ENCODE measurements at places on chromosomes 2 and 18.

GRCh38 chr2:223072826-223073225 lies 20.8 kb downstream of the KCNE4 start:
- no peak for DNase-seq

GRCh38 chr2:28545590-28546200 lies 49.8 kb downstream of the PLB1 start:
- peak; percentile 13 for DNase-seq

- DNase-seq, result no peak
These were observed 15.0 kb downstream of the MGAT4A start for GRCh38 chr2:98715812-98716451.

DNA sequence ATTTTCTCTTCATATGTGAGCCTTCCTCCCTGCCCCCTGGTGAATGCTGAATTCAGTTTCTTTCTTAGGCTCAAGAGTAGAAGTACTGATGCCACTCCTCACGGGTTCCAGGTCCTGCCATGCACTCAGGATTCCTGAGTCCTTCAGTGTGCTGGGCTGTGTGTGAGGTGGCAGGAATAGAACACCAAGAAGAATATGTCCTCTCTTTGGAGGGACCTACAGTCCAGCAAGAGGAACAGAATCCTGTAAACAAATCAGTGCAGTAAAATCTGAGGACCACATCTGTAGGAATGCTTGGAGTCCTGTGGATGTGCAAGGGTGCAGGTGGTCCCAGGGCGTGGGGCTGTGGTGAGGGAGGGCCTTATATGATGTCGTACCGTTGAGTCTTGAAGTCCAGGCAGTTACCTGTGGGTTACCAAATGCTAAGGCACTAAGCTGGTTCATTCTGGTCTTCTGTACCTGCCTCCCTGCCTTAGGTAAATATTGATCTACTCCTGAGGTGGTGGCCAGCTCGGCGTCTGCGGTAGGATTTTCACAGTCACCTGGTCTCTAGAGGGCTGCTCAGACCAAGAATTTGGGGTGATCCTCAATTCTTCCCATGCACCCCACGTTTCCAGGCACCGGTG lies 5.5 kb downstream of the ASAP2 start:
- no peak for DNase-seq

GRCh38 chr18:76374330-76375281 lies 120.4 kb downstream of the ZNF516 start:
- DNase-seq, result no peak

DNA sequence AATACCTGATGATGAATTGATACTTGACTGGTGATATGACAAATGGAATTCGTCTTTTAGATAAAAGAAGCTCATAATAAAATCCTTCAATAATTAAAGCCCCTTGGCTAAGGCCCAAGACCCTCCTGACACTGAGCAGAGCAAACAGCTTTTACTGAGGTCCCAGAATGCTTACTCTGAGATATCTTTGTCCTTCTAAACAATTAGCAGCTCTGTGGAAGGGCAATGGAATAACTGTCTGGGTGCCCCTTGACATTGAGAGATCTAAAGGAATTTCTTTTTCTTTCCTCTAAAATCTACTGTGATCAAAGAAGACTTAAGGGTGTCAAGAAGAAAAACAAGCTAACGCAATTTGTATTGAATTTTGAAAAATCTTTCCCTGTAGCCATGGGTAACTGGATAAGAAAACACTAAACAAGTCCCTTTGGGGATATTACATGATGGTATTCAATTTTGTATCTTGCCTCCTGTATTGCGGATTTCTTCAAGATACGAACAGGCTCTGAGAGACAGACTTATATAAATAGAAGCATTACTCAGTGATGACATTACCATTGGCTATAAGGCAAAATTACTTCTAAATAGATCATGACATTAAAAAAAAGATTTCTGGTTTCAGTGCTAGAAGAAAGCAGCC lies 128.8 kb downstream of the MREG start:
- DNase-seq, result no peak

GRCh38 chr2:221270806-221271205 lies 301.3 kb downstream of the EPHA4 start:
- DNase-seq, result no peak

DNA sequence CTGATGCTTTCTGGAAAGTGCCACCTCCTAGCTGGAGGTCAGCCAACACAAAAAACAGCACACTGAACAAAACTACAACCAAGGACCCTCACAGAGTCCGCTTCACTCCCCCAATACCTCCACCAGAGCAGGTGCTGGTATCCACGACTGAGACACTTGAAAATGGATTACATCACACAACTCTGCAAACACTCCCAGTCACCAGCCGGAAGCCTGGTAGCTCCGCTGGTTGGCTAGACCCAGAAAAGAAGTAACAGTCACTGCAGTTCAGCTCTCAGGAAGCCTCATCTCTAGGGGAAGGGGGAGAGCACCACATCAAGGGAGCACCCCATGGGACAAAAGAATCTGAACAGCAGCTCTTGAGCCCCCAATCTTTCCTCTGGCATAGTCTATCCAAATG lies 175.4 kb downstream of the LCLAT1 start:
- no peak for DNase-seq

GRCh38 chr2:235500761-235501672 lies 7.2 kb downstream of the AGAP1 start:
- DNase-seq, result no peak

DNA sequence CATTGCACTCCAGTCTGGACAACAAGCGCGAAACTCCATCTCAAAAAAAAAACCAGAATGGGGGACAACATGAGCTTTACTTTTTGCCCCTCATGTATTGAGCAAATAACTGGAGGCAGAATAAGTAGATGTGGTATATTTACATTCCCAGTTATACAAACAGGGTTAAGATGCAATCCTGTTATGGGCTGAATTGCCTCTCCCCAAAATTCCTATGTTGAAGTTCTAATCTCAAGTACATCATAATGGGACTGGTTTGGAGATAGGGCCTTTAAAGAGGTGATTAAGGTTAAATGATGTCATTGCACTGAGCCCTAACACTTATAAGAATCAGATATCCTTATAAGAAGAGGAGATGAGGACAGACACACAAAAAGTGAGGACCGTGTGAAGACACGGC lies 319.8 kb upstream of the KLHL29 start:
- DNase-seq, result no peak

DNA sequence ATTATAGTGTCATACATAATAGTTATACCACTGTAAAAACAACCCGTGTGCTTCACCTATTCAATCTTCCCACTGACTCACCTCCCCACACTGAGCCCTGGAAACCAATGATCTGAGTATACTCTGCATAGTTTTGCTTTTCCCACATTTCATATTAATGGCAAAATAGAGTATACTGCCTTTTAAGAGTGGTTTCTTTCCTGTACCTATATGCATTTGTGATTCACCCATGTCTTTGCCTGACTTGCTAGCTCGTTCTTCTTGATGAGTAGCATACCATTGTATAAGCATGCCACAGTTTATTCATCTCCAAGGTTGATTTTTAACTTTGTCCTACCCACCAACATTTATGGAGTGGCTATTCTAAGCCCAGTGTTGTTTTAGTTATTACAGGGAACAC lies 686.4 kb downstream of the PLCL1 start:
- DNase-seq, result no peak

DNA sequence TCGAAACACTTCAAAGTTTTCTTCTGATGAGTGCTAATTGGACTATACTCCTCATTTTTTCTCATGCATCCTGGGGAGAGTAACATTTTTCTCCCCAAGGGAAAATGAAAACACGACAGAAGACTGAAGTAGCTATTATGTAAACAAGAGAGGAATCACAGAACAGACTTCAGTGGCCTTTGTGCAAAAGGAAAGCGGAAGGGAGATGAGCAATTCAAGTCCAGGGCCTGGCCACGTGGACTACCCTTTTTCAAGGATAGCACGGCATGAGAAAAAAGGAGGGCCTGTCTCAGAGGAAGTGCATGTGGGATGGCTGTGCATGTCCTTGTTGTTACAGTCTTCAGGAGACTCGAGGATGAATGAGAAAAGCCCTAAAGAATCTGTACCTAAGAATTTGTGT lies 43.8 kb upstream of the KCNE4 start:
- DNase-seq, result no peak

GRCh38 chr2:185658750-185659149 lies 79.9 kb upstream of the FSIP2 start:
- DNase-seq, result no peak

GRCh38 chr2:68762665-68763064 lies 28.1 kb downstream of the ARHGAP25 start:
- no peak for DNase-seq

DNA sequence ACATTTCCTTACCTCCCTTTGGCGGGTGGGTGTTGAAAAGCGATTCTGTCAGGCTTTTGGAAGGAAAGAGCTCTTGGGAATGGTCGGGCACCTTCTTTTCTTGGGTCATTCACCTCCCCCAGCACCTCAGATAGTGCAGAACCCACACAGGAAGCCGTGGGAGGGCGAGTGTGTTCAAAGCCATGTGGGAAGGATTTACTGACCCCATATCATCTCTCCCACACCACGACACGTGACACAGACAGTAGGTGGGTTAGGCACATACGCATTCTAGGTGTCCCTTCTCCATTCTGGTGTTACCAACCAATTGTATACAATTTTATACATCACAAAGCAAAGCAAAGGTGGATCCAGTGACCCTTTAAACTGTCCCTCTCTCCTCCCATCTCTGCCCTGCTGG lies 263.7 kb upstream of the REV1 start:
- no peak for DNase-seq

GRCh38 chr2:98463988-98464771 lies 19.5 kb downstream of the INPP4A start:
- DNase-seq, result no peak

DNA sequence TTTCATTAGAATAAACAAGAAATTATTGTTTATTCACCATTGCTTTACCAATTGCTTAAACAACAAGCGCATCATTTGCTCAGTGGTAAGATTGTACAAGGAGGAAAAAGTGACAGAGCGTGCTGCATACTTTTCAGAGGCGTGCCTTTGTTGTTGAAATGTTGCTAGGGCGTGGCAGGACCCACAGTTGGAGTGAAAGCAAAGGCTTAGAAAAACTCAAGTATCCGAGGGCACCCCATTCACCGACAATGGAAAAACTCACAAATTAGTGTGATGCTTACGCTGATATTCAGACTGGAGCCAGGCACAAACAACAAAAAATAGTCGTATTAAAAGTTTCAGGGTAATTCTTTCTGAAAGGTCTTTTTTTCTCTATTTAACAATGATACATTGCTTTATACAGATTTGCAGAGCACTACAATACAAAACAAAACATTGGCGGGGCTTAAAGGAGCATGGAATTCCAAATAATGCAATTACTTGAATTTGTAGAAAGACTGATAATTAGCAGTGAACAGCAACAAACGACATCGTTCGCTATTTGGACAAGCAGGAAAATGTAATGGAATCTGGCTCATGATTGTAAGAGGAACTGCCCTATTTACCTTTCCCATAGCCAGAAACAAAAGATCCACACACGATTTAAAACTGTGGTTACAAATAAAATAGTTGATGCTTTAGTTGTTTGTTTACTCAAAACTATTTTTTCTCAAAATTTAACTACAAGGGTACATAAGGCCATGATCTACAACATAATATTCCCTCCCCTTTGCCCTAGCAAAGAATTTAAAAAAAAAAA lies 37.8 kb upstream of the RTTN start:
- DNase-seq, result no peak

GRCh38 chr18:51588616-51589015 lies 391.1 kb upstream of the MEX3C start:
- DNase-seq, result no peak

- DNase-seq, result no peak
These were observed 124.2 kb downstream of the COPS8 start for GRCh38 chr2:237209885-237210284.

- DNase-seq, result no peak
These were observed 871.8 kb upstream of the NRXN1 start for GRCh38 chr2:51903728-51904127.

- no peak for DNase-seq
These were observed 603.6 kb upstream of the RAB6C start for GRCh38 chr2:129375632-129376425.

- DNase-seq, result no peak
These were observed 47.7 kb upstream of the SMAD2 start for GRCh38 chr18:47978141-47978540.

- no peak for DNase-seq
These were observed 28.4 kb upstream of the KCNJ3 start for GRCh38 chr2:154670083-154670482.

GRCh38 chr18:54606835-54607212 lies 15.8 kb downstream of the DYNAP start:
- no peak for DNase-seq

- DNase-seq, result no peak
These were observed 221.4 kb upstream of the EPAS1 start for GRCh38 chr2:46075848-46076247.

GRCh38 chr2:127771756-127772155 lies 39.2 kb downstream of the WDR33 start:
- no peak for DNase-seq

- DNase-seq, result no peak
These were observed 89.8 kb downstream of the PRPF40A start for GRCh38 chr2:152627351-152627957.

DNA sequence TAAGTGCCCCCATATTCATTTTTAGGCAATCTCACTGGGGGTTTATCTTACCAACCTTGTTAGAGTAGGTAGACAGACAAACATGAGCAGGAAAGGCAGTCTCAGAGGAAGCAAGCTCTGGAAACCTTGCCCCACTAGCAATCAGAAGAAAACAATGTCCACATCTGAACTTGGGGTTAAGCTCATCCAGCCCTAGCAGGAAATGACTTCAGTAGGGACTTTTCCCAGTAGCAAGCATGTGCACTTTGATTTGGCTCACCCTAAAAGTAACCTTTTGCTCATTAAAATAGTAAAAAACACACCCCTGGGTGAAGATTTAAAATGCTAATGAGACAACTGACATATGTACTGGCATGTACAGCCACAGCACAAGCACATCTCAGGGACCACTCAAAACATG lies 175.5 kb downstream of the AKAIN1 start:
- no peak for DNase-seq

- no peak for DNase-seq
These were observed 1.0 kb downstream of the FAM136A start for GRCh38 chr2:70300771-70301343.

GRCh38 chr2:143535802-143536201 lies 406.6 kb downstream of the ARHGAP15 start:
- no peak for DNase-seq

GRCh38 chr2:221402072-221402471 lies 170.0 kb downstream of the EPHA4 start:
- DNase-seq, result no peak

DNA sequence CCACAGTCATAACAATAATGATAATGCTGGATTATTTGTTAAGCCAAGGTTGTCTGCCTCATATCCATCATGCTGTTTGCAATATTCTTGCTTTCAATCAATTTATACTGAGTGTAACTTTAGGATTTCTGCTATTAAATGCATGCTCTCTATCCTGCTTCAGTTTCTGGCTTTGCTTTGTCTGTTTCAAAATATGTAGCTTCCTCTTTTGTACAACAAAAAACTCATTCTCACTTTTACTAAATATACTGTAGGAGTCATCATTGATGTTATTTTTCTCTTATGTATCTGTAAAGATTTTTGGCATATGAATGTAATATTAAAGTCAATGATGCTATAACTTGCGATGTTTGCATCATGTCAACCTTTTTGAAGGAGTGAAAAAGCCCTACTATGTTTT lies 149.3 kb downstream of the GPD2 start:
- DNase-seq, result no peak

Data from central memory CD8-positive, alpha-beta T cell (primary cell).